ENCODE measurements at places on chromosomes 6 and 20.

DNA sequence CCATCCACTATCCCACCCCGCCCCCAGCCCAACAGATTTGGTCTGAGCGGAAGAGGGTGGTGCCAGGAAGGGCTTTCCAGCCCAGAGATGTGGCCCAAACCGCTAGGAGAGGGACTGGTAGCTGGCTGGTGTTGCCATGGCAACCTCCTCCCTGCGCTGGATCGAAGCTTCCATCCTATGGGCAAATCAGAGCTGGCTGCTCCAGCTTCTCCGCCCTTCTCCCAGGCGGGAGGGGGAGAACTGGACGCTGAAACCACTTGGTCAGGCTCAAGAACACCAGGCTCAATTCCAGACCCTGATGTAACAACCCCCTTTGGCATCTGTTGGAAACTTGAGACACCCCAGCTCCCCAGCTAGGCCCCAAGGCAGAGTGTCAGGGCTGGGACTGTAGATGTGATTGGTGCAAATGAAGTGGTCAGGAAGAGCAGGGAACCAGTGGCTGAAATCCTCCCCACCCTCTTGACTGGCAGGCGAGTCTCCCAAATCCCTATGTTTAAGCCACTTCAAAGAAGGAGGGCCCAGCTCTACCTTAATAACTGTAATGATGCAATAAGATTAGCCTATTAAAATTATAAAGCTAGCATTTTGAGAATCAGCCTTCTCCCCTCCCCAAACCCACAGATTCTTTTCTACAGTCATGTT lies 4.2 kb downstream of the RIMS4 start:
- DNase-seq, result no peak

DNA sequence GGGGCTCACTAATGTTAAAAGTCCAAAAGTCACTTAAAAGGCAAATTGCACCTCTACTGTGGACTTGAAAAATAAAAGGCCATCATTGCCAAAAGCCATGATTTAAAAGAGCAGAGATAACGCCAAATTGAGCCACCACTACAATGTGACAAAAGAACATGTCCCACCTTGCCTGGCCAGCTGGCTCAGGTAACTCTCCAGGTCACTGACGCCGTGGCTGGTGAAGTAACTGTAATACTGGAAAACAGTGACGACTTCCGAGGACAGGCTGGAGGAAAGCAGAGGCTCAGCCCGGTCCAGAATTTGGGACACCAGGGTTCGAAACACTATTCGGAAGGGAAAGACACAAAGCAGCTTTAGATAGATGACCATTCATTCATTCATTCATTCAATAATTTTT lies 29.3 kb upstream of the ARMH2 start:
- DNase-seq, result no peak

DNA sequence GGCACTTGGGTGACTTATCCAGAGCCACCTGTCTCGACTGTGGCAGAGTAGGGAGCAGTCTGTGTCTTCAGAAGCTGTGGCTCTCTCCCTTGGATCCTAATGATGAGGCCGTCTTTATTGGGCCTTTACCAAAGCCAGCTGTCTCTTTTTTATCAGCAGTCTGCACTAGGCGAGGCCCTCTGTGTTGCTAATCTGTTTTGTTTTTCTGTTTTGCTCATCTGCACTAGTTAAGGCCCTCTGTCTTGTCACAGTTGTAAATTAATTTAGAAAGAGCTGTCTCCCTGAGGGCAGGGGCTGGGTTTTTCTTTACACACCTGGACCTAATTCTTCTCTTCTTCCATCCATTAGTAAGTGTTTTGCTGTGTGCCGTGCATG lies 45.0 kb downstream of the CDS2 start:
- DNase-seq, result no peak

DNA sequence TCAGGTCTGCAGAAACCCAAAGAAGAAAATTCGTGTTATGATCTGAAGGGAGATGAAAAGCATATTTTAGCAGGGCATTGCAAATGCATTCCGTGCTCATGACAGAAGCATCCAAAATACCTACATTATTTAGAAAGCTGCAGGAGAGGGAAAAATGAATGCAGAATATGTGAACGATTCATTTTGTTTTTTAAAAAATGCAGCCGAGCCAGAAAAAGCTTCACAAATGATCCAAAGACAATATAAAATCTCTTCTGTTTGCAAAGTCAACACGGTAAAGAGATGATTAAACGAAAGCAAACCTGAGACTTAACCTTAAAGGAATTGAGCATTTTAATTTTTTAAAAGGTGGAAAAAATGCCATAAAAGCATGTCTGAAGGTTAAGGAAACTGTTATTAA lies 136.1 kb upstream of the SULF2 start:
- no peak for DNase-seq

- DNase-seq, result no peak
Observed at GRCh38 chr6:13398421-13398994, 70.2 kb upstream of the TBC1D7 start.

DNA sequence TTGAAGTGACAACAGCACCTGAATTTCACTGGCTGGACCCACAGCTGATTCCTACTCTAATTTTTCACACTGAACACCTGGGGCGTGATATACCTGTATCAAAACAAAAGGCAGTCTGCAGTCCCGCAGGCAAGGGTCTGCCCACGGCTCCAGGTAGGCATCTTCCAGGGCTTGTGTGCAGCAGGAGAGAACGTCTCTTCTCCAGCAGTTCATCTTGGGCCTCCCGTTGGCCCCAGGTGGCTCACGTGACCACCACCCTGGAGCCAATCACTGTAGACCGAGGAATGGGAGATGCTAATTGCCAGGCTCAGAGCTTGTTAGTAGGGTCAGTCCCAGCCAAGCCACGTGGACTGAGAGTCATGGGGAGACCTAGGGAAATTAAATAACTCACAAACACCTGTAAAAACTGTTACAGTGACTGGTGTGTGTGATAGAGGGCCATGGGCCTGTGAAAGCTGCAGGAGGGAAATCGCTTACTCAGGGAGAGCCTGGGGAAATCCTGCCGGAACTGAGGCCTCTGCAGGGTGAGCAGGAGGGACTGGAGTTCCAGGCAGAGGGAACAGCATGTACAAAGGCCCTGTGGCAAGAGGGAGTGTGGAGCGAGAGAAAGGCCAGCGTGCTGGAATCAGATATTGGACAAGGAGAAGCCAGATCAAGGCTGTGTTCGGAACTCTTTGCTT lies 83.4 kb downstream of the EYA2 start:
- DNase-seq, result no peak

All from NCI-H2107 (cell line).